ENCODE measurements at places on chromosomes 3 and 15.

GRCh38 chr15:57285386-57285785, 90.9 kb upstream of the CGNL1 start:
- DNase-seq, result no peak

DNA sequence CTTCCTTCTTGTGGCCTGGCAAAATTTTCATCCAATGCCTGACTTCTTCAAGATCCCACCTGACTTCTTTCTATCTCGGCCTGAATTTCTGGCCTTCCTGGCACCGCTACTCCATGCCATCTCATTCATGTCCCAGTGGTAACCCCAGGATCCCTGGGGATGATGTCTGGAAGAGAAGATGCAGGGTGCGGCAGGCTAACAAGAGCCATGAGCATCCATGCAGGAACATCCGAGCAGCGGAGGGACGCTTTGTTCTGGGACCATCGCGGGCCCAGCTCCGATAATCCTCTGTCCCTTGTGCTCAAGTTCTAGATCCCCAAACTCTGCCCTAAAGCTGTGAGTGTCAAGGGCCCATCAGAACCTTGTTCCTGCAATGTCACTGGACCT, 10.9 kb downstream of the MYL3 start:
- no peak for DNase-seq

GRCh38 chr3:142849148-142849547, 39.7 kb downstream of the PCOLCE2 start:
- DNase-seq, result no peak

DNA sequence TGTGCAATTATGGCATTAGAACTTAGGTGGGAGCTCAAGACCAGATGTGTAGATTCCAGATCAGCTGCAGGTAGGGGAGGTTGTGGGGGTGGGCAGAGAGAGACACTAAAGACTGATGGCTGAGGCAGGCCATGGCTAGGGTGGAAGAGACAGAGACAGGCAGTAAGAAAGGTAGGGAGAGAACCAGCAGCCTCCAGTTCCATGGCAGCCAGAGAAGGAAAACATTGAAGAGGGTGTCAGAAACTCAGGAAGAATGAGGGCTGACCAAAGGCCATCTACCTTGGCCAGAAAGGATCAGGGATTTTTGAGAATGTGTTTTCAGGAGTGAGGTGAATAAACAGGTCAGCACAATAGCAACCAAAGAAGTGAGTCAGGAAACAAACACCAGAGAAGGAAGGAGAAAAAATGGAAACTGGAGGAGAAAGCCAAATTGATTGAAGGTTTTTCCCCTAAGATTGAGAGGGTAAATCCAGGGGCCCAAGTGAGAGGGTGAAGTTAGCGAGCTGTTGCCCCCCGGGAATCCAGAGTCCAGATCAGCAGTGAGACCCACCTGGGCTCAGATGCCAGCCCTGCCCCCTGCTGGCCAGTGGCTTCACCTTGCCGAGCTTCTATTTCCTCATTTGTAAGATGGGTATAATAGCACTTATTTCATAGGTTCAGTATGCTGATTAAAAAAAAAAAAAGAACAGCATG, 41.0 kb downstream of the ABHD2 start:
- DNase-seq, result peak; percentile 57

GRCh38 chr3:164208821-164209220, 869.5 kb downstream of the SI start:
- DNase-seq, result no peak

GRCh38 chr3:138038725-138039462, 28.9 kb downstream of the CLDN18 start:
- DNase-seq, result no peak

DNA sequence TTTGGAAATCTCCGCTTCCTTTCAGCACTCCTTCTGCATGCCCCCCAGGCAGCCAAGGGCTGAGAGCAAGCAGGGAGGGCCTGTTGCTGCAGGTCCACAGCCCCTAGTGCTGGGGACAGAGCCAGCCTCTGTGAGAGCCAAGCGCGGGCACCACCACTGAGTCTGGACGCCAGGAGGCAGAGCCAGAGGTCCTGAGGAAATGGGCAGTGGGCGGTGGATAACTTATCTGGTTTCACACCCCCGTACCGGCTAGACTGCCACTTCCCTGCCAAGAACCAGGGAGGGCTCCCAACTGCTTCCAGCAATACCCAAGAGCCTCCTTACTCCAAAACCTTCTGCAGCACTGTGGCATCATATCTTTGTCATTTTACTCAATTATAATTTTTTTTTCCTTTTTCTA, 141.6 kb upstream of the IGF1R start:
- no peak for DNase-seq

DNA sequence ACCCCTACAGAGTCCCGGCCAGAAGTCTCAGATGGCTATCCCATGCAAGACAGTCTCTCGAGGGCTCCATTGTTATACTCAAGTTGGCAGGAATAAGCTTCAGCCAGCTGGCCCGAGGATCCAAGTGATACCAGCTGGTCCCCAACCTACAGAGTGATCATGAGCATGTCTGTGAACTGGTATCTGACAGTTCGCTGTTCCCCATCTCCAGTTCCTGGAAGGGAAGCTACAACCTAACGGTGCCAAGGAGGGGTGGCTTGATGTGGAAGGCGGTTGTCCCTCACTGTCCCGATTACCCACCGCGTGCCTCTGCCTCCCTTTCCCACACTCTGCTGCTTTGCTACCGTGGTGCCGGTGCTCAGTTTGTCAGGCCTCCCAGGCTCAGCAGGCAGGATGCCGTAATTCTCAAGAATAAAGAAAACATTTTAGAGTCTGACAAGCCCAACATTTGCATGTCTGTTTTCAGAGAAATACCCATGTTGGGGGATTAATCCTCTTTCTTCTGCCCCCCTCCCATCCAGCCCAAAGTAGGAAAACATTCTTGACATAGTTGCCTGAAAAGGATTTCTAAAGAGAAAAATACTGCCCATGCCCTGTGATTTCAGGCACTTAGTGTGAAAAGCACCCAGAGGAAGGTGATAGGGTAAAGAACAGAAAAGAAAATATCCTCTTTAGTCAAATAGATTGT, 49.4 kb upstream of the HES1 start:
- DNase-seq, result no peak

DNA sequence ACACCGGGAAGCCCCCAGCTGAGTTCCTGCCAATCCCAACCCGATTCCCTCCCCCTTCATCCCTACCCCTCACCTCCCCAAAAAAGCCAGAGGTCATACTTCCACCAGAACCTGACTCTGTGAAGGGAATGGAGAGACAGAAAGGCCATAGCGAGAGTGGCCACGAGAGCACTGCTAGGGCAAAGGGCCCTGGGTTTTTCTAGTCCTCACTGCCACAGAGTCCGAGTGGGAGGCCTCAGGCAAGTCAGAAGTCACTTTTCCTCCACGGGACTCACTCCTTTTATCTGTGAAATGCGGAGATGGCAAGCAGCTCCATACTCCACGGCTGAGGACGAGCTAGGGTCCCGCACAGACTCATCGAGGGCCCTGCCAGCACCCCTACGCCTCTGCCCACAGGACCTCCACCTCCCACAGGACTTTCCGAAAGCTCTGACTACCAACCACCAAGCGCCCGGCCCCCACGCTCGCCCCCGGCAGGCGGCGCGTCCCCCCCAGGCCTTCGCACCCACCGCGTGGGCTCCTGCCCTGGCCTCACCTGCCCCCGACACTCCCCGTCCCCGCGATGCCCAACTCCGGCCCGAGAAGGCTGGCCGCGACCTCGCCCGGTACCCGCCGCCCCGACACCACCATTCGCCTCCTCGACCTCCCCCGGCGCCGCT, 792 bp downstream of the ATP13A3 start:
- peak; percentile 45 for DNase-seq

DNA sequence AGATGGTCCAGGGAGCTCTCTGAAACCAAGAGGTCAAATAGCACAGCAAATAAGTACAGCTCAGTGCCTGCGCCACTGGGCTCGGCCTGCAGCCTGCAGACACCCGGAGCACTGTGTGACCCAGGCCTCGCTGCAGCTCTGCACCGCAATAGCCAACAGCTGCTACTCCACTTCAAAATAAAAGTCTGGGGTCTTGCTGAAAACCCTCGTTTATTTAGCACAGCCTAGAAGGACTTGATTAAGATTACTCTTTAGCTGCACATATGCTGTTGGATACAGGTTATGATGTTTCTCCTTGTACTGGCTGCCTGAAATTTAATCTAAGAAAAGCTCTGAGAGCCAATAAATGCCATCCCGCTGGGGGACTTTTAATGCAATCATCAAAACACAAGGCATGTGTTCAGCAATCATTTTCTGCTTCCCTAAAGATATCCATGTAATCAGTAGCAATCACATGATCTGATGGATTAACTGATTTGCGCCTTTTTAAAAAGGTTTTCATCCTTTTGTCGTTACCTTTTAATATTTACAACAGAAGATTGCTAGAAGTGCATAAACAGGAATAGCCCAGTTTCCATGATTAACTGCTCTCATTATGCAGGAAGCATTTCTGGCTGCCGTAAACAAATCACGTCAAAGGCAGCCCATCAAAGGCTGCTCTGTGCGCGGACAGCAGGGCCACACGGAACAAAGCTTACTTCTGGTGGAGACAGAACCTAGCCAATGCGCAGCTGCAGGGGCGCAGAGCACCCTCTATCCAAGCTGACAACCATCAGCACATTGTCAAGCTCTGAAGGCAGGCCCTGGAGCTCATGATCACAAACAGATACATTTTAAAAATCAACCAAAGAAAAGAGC, 58.8 kb downstream of the CLASP2 start:
- DNase-seq, result peak; percentile 58

DNA sequence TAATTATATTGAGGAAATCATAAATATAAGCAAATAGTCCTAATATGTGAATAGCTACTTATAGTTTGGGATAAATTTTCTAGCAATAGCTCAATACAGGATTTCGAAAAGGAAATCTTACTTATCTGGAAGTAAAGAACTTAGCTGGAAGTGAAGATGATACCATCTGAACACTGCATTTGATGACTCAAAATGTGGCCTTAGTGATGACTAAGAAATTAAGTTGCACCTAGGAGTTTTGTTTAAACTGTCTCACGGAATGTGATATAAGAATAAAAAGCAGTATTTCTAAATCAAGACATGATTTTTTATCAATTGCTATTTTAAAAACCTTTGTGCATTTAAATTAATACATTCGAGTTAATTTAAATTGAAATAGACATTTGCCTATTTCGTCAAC, 91.2 kb downstream of the EOMES start:
- DNase-seq, result peak; percentile 27

DNA sequence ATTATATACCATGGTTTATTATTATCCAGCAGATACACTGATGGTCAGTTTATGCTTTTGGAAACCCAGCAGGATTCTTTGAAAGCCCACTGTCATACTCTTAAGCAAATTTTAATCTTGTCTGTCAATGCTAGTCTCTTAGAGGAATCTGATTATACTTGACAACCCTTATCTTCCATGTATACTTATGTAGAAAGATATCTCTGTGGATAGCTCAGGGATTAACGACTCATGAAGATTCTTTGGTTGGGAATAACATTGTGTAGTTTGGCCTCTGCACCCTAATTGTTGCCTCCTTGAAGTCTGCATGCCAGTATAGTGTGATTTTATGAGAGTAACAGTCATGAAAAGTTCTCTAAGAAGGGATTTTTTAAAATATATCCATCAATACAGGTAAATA, 33.0 kb downstream of the FILIP1L start:
- DNase-seq, result no peak

- no peak for DNase-seq
These were observed 16.3 kb downstream of the ITGA11 start for GRCh38 chr15:68415501-68416157.

- DNase-seq, result no peak
These were observed 32.7 kb upstream of the CSPG4 start for GRCh38 chr15:75745305-75745704.

- no peak for DNase-seq
These were observed 8.6 kb downstream of the GLT8D1 start for GRCh38 chr3:52696830-52697631.

DNA sequence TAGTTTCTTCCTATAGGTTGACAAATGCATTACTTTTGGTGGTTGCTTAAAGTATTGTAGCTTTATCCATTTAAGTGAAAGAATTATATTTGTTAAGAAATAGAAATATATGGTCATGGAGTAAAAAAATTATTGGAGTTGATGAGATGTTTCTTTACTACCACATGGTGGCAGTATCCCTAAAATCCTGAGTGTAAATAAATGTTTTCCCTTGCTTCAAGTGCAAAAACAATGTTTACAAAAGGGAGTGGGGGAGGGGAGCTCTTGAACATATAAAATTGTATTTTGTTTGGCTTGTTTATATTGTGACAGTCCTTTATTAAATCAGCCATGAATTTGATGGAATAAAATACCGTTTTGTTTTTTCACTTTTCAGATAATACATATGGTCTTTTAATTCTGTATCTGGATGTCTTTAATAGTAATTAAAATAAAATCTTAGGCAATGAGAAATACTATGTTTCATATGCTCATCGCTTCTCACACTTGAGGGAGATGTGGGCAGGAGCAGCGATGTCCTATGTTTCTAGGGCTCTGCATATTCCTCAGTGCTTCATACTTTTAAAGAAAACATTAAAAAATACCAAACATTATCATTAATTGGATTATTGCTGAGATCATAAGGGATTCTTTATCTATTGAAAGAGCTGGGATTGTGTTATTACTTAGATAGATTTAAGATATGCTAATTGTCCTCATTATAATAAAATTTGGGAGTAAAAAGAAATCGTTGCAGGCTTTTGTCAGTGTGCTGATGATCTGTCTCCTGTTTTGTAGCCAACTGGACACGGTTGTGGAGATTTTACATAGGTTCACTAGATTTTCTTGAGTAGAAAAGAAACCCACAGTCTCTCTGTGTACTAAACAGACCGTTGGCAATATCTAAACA, 349.7 kb downstream of the TUSC7 start:
- no peak for DNase-seq

DNA sequence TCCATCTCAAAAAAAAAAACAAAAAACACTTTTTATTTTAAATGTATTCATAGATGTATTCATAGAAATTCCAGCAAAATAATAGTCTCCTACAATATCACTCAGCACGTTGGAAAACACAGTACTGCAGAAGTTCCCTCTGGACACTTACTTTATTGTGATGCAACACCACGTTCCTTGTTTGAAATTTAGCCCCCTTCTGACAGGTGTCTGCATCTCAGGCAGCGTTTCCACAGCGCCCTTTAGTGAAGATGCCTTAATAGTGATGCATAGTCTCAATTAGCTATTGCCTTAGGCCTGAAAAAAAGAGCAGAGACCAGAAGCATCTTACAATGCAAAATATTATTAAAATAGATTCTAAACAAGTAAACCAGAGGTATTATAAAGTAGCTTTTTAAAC, 20.3 kb downstream of the IL12A start:
- no peak for DNase-seq

All from GM13976 (cell line).